Stimulated activated CD8-positive, alpha-beta memory T cell treated with anti-CD3 and anti-CD28 coated beads, Interleukin-2, amount 100 ng/mL, for 1 hour (primary cell): ENCODE measurements at places on chromosomes 13 and 19.

DNA sequence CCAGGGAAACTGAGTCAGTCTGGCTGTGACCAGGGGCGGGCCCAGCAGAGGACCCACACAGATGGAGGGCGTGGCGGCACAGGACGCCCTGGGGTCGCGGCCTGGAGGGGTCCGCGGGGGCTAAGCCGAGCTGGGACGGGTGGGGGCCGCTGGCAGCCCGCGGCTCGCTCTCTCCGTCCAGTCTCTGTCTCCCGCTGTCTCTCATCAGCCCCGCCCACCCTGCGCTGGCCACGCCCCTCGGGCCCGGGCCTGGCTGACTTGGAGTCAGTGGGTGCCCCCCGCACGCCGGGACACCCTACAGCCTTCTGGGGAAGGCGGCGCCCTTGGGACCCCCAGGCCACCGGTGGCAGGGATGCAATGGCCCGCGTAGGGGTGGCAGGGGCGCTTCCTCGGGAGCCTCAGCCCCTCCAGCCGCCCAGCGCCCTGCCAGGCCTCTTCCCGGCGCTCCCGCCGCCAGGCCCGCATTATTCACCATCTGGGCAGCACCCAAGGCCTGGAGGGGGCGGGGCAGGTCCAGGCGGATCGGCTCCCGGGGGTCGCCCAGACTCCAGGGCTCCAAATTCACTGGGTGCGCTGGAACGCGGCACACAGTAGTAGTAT lies at the start of gene TBXA2R:
TSS of gene TBXA2R (minus strand) at position 186 of the 600 bp plus-strand sequence. CDS start 6,241 bp downstream, outside the sequence.
- DNase-seq = no peak

DNA sequence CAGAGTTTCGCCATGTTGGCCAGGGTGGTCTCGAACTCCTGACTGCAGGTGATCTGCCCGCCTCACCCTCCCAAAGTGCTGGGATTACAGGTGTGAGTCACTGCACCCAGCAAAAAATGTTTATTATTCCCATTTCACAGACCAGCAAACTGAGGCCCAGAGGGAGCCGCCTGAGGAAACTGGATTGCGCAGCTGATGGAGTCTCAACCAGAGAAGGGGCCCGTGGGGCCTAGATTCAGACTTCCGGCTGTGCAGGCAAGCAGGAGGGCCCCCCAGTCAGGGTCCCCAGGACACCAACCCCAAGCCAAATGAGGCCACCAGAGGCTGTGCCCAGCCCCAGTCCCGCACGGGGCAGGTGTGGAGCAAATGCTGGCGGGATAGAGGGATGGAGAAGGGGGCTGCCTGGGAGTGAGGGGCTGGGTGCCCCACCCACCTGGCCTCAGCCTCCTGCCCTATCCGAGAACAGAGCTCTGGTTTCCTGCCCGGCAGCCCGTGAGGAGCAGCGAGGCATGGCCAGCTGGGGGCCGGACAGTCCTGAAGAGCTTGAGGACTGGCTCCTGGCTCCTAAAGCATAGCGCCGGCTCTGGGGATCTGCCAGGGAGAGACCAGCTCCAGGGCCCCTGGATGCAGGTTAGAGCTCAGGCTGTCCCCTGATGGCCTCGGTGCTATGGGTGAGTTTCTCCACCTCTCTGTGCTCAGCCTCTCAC lies 22.0 kb downstream of the MISP start:
- DNase-seq = no peak

GRCh38 chr13:85974608-85975366 lies 175.6 kb upstream of the SLITRK6 start:
- no peak for DNase-seq

DNA sequence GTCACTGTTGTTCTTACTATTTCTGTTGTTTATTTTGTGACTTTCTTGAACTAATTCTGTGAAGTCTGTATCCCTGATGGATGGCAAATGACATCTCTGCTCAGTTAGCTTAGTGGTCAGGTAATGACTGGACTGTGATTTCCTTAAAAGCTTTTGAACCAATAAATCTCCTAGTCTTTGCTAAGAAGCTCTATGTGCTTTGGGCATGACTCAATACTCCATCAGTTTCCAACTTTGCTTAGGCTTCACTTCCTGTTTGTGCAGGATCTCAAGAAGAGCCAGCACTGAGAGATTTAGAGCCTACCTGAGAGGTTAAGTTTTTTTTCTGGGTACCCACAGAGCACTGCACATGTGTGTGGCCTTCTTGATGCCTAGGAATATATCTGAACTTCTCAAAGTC lies 329.7 kb upstream of the HTR2A start:
- no peak for DNase-seq

- DNase-seq = no peak
Measured at GRCh38 chr13:108322206-108322824, 52.8 kb downstream of the TNFSF13B start.

- no peak for DNase-seq
Measured at GRCh38 chr19:50233308-50233910, 30.0 kb downstream of the MYH14 start.

- no peak for DNase-seq
Measured at GRCh38 chr19:55173186-55173713, 6.8 kb upstream of the DNAAF3 start.

DNA sequence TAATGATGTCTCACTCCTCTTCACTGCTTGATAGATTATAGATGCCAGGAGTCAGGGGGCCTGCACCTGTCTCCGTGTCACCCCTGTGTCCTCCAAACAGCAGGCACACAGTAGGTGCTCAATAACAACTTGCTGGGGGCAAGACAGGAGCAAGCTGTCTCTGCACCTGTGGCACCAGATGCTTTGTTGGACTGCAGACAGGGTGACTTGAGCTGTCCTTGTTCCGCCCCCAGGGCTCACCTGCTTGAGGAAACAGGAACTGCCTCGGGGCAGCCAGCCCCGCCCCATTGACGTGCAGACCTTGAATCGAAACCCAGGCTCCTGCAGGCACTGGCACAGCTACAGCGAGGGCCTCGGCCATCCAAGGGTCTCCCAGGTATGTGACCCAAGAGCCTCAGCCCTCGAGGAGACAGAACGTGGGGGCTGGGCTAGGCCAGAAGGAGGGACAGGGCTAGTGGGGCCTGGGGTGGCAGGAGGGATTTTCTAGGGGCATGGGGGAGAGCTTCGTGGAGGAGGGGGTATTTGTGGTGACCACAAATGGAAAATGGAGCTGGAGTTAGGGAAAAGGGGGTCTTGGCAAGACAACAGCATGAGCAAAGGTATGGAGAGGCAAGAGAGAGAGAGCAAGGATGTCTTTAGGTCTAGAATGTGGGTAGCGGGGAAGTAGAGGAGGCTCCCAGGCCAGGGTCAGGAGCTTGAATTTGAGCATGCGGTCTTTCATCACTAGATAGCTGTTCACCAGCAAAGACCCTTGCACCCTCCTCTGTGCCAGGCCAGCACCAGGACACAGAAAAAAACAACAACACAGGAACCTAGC lies at the start of gene HSH2D:
TSS of gene HSH2D (plus strand) at position 287 of the 817 bp plus-strand sequence. CDS start 5,066 bp downstream, outside the sequence.
- DNase-seq = peak; percentile 75

- no peak for DNase-seq
Measured at GRCh38 chr13:75366380-75367280, 115.3 kb downstream of the TBC1D4 start.

DNA sequence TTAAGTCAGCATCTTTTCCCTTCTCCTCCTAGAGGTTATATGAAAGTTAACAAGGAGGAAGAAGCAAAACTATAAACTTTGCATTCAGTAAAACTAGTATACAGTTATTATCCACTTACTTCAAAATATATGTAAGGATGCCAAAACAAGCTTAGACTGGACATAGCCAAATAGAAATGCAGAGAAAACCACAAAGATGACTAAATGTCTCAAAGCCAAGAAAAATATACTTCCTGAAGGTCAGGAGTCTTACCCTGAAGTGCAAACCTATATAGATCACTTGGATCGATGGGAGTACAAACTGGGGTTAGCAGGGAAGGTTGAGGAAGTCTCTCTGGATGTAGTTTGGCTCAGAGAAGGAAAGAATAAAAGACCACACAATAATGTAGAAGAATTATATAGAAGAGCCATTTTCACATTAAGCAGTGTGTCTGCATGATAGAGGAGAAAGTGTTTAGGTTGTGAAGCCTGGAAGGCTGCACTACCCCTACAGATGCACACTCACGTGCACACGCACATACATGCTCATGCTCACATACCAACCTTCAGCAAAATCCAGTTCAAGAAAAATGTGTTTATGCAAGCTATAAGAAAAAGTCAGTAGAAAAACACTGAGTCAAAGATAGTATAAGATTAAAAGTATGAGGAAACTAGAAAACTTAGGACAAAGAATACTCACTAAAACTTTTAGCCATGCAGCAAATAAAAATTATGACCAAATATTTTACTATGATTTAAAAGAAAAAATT lies 112.1 kb upstream of the RXFP2 start:
- no peak for DNase-seq

GRCh38 chr19:55454787-55455243 lies 6.6 kb downstream of the ISOC2 start:
- no peak for DNase-seq

DNA sequence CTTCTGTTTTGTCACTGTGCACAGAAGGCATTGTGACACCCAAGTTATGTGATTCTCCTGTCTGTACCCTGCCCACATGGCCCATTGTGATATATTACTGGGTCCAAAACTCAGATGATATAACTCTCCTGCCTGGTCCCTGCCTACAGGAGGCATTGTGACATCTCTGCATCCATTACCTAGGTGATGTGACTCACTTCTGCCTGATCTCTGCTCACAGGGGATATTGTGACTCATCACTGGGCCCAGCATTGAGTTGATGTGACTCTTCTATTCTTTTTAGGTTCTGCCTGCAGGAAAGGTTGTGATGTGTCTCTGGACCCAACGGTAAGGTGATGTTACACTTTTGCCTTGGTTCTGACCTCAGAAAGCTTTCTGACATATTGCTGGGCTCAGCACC lies 67.9 kb upstream of the ZNF724 start:
- no peak for DNase-seq

DNA sequence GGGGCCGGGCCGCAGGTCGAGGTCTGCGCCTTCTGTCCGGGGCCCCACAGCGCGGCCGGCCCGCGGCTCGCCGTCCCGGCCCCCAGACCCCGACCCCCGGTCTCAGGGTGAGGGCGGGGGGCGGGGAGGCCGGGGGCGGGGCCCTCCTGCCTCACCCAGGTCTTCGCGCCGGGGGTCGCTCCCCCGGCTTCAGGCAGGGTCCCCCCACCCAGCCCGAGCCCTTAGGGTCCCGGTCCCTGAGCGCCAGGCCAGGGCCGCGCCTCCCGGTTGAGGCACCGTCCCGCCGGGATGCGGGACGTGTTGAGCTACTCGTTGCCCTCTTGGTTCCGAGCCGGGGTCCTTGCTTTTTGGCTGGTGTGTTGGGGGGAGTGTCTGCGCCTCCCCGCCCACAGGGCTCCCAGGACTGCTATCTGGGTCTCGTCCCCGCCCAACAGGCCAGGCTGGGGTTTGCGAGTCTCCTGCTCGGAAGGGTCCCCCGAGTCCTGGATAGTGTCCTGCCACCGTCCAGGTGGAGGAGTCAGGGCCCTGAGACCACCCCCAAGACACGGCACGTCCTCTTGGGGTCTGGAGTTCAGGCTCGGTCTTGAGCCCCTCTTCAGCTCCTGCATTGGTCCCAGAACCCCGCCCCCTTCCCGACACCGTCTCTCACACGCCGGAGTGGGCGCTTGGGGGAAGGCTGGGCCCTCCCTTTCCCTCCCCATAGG lies 452 bp downstream of the PIAS4 start:
- no peak for DNase-seq

GRCh38 chr19:17121736-17122293 lies 46.2 kb downstream of the MYO9B start:
- DNase-seq = no peak

- DNase-seq = no peak
Measured at GRCh38 chr19:54709212-54709948, 14.9 kb upstream of the KIR3DL3 start.

- no peak for DNase-seq
Measured at GRCh38 chr13:49213997-49214916, 5.9 kb upstream of the MLNR start.

DNA sequence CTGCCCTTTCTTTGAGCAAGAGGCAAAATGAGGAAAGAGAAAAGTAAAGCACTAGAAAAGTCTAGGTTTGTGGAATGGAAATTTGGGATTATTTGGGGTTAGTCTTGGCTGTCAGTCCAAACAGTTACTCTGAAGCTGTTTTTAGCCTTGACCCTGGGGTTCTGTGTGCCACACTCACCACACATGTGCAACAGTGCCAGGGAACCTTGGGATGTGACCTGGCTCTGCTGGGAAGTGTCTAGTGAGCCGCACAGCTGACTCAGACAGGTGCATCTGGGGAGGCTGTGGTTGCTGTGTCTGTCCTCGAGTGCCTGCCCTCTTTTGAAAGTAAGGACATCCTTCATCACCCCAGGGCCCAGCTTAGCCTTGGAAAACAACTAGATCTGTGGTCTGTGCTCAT lies 15.8 kb downstream of the MICOS13 start:
- DNase-seq = no peak

- DNase-seq = no peak
Measured at GRCh38 chr13:91632086-91632485, 233.7 kb downstream of the GPC5 start.

DNA sequence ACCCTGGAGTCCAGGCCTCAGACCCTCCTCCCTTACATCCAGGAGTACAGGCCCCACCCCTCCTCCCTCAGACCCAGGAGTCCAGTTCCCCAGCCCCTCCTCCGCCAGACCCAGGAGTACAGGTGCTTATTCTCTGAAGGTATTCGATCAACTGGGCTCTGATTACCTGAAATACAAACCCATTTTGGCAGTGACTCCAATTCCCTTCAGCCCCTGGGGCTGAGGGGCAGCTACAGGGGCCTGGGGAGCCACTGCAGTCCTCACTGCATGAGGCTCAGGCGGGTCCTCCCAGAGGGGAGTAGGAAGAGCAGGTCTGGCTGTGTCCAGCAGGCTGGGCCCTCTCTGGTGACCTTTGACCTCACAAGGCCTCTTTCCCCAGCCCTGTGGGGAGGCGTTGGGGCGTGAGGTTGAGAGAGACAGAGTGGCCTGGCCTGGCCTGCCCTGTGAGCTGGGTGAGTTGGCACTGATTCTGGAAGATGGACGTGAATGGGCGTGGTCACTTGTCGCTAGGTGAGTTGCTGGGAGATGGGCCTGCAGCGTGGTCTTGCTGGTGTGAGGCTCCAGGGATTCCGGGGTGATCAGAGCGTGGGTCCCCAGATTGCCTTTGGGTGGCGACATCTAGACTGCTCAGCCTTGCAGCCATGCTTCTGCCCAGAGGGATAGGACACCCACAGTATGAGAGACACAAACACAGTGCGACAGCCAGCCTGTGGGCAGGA lies 3.1 kb downstream of the BCAT2 start:
- no peak for DNase-seq

DNA sequence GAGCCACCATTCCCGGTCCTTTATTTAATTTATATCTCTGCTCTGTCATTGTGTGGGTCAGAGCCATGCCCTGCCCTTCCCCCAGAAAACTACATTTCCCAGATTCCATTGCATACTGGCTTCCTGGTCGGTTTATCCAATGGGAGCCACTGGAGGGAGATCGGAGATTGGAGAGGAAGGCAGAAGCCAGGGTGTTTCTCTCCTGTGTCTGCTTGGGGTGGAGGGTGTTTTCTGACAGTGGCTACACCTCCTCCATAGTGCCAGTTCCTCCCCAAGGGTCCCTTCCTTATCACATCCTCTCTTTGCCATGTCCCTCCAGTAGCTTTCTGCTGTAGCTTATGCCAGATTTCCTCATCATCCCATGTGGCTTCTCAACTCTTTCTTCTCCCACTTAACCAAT lies 19.0 kb downstream of the OLFM2 start:
- DNase-seq = no peak

GRCh38 chr19:45973553-45974338 lies at the start of gene NOVA2:
Gene NOVA2, minus strand, starts transcription at chr19:45973865. Its CDS starts 514 bp downstream, at chr19:45973351.
- DNase-seq = no peak
